Left lobe of liver (tissue), 2 donors: ENCODE measurements at places on chromosomes 11 and 22. TPM values are rescaled to one million over a fixed set of nuclear protein-coding genes. Genes with fewer than 3 reads are reported as not detected.

Gene ARHGEF12
- total RNA-seq: 68.7 TPM

Gene MB
- 0.48 TPM for total RNA-seq

Gene C11orf91
- total RNA-seq: not detected

Gene MRPL48
- total RNA-seq: 14.9 TPM

Gene TRIM49
- not detected for total RNA-seq

Gene TMEM191C
- 0.78 TPM for total RNA-seq

GRCh38 chr22:21628386-21629254 lies 1.2 kb downstream of the YDJC start:
- DNase-seq: no peak

- no peak for DNase-seq
Measured at GRCh38 chr11:95886462-95886861, 37.4 kb downstream of the MTMR2 start.

GRCh38 chr22:46551996-46552395 lies 14.6 kb upstream of the CELSR1 start:
- DNase-seq: no peak

DNA sequence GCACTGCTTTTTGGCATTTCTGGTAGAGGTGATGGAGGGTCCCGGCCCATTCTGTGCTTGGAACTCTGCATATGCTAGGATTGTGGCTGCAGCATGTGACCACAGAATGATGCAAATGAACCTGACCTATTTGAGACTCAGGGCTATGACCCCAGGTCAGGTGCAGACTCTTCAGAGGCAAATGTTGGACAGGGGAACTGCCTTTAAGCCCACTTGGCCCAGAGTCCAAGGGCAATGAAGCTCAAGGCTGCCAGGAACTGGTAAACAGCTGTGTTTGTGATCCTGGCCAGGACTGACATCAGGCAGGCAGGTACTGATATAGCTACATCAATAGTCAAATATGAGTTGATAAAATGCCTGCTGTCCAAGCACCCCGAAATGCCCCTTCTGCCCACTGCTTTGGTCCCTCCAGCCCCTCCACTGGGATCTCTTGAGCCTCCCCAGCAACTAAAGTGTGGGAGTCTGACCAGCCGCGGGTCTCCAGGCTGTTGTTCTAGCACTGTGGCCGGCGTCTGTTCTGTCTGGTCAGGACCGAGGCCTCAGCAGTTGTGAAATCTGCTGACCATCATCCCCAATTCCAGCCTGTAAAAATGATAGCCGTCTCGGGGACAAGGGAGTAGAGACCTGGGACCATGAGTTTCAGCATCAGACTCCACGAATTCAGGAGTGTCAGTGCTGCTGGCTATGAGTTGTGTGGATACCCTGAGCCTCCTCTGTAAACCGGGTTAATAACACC lies 82.4 kb upstream of the EIF3D start:
- no peak for DNase-seq

DNA sequence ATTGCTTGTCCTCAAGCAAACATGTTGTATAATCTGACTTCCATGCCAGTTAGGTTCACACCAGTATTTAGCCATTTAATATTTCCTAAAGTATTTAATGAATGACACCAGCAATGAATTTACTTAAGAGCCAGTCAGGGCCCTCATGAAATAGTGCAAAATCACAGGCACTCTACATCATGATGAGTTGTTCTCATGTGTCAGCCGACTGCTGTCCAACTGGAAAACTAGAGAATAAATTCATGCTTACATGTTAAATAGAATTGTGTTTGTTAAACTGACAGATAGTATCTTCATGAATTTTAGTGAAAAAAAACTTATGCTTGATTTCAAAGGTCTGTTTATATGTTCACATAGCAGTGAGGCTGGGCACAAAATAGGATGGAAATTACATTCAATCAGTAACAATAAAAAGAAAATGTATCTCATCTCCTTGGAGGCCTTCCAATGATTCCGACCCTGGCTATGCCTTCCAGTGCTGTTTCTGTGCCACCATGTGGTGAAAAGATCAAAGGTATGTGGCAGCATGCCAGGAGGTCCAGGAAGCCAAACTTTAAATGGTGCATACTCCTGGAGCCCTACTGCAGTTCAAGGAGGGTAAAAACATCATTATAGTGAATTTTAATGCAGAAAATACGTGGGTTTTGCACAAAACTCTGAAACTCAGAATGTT lies 45.2 kb downstream of the CTSC start:
- peak; percentile 79 for DNase-seq

DNA sequence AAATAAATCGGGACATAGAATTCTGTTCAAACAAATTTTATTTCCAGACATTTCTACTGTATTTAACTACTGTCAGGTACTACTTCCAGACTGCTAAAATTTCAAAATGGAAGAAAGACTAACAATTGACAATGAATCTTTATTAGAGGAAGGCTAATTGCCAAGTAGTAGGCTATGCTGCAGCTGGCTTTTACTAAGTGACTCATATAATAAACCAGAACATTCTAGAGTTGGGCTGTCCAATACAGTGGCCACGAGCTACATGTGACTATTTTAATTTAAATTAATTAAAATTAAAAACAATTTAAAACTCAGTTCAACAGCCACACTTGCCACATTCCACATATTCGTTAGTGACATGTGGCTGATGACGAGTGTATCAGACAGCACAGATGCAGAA lies 27.6 kb downstream of the CHKA start:
- no peak for DNase-seq

DNA sequence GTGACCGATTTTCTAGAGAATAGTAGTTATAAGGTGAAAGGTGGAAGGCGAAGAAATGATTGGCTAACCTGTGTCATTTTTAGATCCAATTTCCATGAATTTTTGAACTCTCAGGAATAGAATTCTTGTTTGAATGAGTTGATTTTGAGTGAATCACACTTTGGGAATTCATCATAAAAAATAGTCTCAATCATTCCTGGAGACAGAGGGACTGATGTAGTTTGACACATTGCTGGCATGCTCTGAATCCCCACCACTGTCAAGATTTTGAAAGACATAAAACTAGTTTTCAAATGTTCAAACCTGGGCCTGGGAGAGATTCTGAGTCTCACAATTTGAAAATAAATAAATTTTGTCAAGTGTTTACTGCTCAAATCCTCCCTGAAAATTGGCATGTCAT lies 861.4 kb upstream of the RAG2 start:
- DNase-seq: no peak

GRCh38 chr11:84905411-84905810 lies 721.7 kb downstream of the DLG2 start:
- DNase-seq: no peak

DNA sequence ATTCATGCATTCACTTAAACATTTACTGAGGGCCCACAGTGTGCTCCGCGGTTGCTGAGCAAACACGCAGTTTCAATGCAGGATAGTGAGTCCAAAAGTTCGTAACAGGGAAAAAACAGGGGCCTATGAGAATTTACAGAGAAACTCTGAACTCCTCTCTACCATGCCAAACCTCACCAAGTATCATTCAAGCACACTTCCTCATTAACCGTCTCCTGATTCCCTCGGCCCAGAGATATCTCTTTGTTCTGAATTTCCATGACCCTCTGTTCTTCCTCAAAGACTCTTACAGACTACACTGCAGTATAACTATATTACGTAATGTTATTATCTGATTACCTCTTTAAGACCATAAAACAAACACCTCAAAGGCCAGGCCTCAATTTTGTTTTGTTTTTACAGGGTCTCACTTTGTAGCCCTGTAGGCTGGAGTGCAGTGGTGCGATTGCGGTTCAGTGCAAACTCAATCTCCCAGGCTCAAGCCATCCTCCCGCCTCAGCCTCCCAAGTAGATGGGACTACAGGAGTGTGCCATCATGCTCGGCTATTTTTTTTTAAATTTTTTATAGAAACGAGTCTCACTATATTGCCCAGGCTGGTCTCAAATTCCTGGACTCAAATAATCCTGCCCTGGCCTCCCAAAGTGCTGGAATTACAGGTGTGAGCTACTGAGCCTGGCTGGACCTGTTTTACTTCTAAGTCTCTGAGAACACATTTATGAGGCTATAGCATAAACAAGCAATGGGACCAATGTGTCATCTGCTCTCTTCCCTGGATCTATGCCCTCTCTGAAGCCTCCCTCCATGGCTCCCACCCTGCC lies 3.6 kb downstream of the HPS4 start:
- no peak for DNase-seq

DNA sequence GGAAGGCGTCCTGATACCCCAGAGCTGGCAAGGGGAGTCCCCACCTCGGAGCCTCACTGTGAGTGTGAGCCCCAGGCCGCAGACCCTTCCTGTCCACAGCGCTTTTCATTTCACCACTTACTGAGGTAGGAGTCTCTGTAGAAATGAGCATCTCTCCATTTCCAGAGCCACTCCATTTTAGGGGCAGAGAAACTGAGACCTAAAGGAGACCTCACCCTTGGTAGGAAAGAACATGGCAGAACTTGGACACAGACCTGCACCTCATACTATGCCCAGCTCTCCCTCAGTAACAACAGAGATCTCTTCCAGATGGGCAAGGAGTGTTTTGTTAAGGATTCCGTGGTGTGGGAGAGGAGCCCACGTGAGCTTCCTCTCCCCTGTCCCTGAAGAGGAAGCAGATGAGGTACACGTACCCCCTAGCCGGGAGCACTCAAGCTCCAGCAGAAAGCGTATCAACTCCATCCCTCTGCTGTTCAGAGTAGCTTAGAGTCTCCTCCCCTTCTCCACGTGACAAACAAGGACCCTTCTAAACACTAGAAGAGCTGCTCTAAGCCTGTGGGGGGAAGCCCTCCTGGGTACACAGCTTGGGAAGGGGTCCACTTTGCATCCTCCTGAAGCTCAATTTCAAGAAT lies 532 bp upstream of the VSIG2 start:
- DNase-seq: no peak

- DNase-seq: no peak
Measured at GRCh38 chr11:133843454-133843987, 1.8 kb downstream of the SPATA19 start.

DNA sequence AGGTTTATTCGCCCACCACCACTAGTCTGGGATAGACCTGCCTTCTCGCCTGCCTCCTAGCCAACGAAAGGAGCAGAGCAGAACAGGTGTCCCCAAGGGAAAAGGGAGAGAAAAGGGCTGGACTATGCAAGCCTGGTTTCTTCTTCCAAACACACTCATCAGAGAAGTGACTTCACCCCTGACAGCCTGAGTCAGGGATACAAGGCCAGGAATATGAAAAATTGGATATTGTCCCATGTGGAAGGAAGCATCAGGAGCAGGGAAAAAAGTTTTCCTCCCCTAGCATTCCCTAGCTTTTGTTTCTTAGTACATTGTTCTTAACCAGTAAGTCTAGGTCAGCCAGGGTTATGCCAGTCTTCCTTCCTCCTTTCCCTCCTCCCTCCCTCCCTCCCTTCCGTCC lies 56.9 kb upstream of the TNRC6B start:
- no peak for DNase-seq

DNA sequence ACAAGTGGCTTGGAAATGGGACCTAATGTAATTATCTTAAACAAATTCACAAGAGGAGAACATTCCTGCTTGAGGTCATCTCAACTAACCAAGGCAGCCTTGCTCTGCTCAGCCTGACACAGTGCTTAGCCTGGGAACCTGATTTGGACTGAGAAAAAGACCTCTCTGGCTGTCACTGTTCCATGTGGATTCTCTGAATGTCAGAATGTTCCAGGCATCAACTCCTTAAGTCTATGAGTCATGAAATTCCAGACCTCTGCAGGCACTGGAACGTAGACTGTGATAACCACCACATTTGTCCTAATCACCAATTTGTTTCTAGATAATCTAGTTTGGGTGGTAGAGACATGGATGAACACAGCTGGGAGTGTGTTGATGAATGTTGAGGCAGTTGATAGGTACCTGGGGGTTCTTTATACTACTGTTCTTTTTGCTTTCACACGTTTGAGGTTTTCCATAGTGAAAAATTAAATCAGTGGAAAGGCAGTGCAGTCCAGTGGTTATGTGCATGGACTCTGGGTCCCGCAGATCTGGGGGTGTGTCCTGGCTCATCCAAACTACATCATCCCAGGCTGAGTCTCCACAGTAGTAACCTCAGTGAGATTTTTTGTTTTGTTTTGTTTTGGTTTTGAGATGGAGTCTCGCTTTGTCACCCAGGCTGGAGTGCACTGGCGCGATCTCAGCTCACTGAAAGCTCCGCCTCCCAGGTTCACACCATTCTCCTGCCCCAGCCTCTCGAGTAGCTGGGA lies 269.6 kb downstream of the MN1 start:
- no peak for DNase-seq

DNA sequence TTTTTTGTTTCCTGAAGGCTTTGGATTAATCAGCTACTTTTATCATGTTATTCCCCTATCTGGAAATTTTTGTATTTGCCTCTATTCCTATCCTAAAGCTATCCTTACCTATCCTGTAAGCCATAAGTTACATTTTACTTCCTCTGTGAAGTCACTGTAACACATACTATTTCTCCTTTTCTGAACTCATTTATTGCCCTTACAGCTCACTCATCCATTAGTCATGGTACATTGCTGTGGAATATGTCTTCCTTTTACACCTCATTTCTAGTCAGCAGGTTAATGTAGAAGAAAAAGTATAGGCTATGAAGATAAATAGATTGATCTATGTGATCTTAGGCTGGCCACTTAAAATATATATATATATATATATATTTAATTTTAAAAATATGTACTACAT lies 28.0 kb downstream of the SWAP70 start:
- no peak for DNase-seq

DNA sequence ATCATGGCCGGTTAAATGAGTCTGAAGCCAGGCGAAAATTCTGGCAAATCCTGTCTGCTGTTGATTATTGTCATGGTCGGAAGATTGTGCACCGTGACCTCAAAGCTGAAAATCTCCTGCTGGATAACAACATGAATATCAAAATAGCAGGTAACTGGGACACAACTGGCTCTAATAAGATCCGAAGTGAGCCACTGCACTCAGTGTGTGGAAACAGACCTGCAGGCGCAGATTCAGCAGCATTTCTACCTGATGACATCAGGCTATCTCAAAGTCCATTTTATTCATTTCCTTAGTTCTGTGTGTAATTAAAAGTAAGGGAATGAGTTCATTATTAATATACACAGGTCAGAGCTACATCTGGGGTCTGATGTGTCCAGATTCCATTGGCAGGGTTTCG lies 78.2 kb downstream of the PPP2R1B start:
- no peak for DNase-seq

DNA sequence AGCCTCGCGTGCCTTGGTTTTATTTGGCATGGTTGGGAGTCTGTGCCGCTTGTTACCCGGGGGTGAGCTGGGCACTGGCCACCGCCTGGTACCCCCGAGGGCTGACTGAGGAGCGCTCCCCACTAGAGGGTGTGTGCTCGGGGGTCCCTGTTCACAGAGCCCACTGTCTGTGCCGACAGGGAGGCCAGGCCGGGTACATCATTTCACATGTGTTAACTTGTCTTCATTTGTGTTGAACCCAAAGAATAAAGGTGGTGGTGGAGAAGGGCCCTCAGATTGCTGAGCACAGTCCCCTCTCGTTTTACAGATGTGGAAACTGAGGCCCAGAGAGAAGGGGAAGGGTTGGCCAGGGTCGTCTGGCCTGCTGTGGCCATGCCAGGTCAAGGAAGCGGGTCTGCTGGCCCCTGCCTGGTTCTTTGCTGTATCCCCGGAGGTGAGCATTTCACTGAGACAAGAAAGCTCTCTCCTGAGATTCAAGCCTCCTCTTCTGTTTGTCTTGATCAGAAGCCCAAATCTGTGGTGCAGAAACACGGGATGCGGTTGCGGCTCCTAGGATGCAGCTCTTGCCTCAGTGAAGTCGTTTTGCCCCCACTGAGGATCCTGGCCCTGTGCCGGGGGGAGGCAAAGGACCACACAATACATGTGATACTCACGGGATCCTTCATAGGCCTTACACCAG lies 60.8 kb downstream of the FBLN1 start:
- DNase-seq: no peak
